ENCODE measurements at places on chromosomes 4 and X.
A peak's percentile ranks its signal among the peaks of the same experiment; 100 is the strongest.

DNA sequence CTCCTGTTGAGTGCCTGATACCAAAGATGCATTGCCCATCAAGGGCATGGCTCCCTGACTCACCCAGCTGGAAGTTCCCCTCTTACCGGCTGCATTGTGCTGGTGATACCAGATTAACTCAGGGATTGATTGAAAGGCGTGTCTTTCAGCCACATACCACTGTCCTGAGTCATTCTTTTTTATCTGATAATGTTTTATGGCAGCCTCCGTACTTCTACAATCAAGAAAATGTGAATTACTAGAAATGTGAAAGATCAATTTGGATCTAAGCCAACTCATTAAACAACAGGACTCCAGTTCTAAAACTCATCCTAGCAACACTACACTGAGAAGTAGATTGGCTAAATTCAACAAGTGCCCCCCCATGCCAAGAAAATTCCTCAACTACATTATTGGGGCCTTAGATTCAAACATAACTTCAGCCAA is 40.0 kb downstream of the TXK start:
- peak overlapping the region; percentile 50 for H3K27ac ChIP-seq
- peaks cover 23% of the 10 kb centered on the region for H3K4me1 ChIP-seq

DNA sequence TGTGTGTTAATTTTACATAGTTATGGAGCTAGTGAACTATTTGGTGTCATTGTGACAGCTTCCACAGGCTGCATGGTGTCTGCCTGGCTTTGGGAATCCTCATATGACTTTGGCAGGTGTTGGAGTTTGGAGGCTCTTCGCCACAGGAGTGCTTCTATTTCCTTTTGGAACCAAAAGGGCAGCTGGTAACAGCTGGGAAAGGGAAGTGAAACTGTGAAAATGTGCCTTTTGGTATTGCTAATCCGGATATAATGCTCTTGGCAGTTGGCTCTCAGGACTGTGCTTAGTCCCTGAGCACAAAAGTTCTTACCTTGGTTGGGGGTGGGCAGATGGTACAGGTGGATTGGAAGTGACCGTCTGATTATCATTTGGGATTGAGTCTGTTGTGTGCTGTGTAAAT is 18.1 kb downstream of the OFD1 start:
- no peak for DNase-seq
- H3K4me3 ChIP-seq, result no peak overlapping the region
- H3K4me1 ChIP-seq, result peaks cover 35% of the 10 kb centered on the region

GRCh38 chr4:186820391-186820891 is 96.8 kb upstream of the FAT1 start:
- DNase-seq, result no peak
- H3K27me3 ChIP-seq, result no peaks in the 10 kb centered on the region
- no peak overlapping the region for H3K4me3 ChIP-seq
- no peaks in the 10 kb centered on the region for H3K4me1 ChIP-seq
- H3K36me3 ChIP-seq, result no peaks in the 10 kb centered on the region

- H3K27ac ChIP-seq, result no peak overlapping the region
- H3K27me3 ChIP-seq, result no peaks in the 10 kb centered on the region
- H3K4me3 ChIP-seq, result no peak overlapping the region
- no peaks in the 10 kb centered on the region for H3K4me1 ChIP-seq
Measured at GRCh38 chrX:7996414-7996813, 69.2 kb upstream of the PNPLA4 start.

DNA sequence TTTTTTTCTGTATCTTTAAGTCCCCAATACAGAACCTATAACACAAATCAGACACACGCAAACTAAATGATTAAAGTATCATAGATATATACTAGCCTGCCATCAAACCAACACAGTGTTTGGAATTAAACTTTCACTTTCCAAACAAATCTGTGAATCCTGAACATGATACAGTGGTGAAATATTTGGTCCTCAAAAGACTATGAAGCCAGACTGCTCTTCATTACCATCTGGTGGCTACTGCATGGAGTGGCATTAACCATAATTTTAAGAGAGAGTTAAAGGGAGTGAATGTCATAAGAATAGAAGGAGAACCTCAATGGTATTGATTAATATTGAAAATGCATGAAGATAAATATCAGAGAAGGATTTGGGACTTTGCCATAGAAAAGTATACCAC is 9.2 kb upstream of the GABRA4 start:
- H3K27me3 ChIP-seq, result peaks cover 8% of the 10 kb centered on the region
- no peak overlapping the region for H3K4me3 ChIP-seq
- no peak overlapping the region for H3K27ac ChIP-seq

DNA sequence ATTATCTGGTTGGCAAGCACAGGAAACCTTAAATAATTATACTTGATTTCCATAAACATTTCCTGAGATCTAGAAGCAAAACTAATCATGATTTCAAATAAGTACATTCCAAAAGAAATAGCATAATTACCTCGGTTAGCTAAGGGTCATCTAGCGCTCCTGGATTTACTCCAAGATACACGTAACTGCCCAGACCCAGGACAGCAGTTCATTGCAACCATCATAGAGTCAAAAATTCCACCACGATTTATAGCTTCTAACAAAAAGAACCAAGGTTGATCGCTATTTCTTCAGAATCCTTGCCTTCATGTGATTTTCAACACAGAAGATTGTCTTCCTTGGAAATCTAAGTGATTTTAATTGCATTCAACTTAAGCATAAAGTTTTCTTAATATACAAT is 1235.5 kb upstream of the TENM3 start:
- no peaks in the 10 kb centered on the region for H3K27me3 ChIP-seq
- H3K4me1 ChIP-seq, result no peaks in the 10 kb centered on the region
- no peaks in the 10 kb centered on the region for H3K36me3 ChIP-seq

DNA sequence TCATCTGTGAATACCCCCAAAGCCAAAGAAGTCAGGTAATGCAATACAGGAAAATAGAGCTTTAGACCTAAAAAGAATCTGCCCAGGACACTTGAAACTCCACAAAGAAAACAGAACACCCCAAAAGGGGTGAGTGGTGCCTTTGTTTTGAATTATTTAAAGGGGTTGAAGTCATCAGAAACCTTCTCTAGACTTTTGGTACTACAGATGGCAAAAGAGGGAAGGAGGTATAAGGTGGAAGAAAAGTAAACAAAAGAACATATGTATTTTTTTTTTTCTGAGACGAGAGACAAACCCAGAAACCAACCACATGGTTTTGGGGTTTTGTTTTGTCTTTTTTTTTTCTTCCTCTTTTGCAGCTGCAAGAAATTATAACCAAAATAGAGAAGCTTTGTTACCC is 1477.8 kb downstream of the C4orf33 start:
- no peaks in the 10 kb centered on the region for H3K4me1 ChIP-seq
- no peak for DNase-seq
- H3K27ac ChIP-seq, result no peak overlapping the region
- no peaks in the 10 kb centered on the region for H3K27me3 ChIP-seq
- H3K4me3 ChIP-seq, result no peak overlapping the region

DNA sequence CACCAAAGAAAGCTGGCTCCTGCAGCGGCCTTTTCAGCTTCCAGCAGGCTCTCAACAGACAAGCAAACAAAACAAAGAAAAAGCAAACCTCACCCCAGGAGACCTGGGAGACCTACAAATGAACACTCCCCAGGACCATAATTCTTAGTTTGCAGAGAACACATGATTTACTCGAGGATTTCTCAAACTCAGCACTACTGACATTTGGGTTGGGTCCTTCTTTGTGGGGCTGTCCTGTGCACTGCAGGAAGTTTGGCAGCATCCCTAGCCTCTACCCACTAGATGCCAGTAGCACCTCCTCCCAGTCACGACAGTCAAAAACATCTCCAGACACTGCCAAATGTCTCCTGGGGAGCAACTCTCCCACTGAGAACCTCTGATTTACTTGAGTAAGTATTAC is 21.9 kb downstream of the APOO start:
- H3K4me3 ChIP-seq, result no peak overlapping the region
- peaks cover 17% of the 10 kb centered on the region for H3K4me1 ChIP-seq
- DNase-seq, result no peak
